ENCODE measurements at places on chromosomes 1 and 21.

GRCh38 chr1:92029241-92029922, 403 bp upstream of the EPHX4 start:
- DNase-seq, result no peak

GRCh38 chr21:35005560-35006224, 43.4 kb downstream of the RUNX1 start:
- DNase-seq, result peak; percentile 22

GRCh38 chr1:71196685-71197084, 115.8 kb upstream of the ZRANB2 start:
- DNase-seq, result peak; percentile 23

DNA sequence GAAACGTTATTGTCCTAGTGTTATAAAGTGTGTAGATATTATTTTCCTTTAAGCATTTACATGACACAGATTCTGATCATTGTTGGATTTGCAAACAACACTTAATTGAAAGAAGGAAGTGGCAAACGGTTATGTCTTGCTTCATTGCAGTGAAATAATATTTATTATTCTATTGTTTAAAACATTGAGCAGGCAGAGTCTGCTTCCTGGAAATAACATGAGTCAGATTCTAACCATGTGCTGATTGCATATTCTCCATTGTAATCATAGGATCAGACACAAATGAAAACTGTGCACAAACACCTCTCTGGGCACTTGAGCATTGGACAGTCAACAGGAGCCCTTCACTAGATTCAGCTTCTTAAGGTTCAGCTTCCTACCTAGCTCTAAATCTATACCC, 46.8 kb upstream of the USP25 start:
- peak; percentile 50 for DNase-seq

- no peak for DNase-seq
These were observed 57.9 kb upstream of the S1PR1 start for GRCh38 chr1:101178688-101179491.

GRCh38 chr1:87844251-87844650, 515.6 kb downstream of the LMO4 start:
- DNase-seq, result no peak

Measured in fibroblast of skin of abdomen (primary cell).